ENCODE measurements at places on chromosomes 2 and 18. TPM values are rescaled to one million over a fixed set of nuclear protein-coding genes. Genes with fewer than 3 reads are reported as not detected.

DNA sequence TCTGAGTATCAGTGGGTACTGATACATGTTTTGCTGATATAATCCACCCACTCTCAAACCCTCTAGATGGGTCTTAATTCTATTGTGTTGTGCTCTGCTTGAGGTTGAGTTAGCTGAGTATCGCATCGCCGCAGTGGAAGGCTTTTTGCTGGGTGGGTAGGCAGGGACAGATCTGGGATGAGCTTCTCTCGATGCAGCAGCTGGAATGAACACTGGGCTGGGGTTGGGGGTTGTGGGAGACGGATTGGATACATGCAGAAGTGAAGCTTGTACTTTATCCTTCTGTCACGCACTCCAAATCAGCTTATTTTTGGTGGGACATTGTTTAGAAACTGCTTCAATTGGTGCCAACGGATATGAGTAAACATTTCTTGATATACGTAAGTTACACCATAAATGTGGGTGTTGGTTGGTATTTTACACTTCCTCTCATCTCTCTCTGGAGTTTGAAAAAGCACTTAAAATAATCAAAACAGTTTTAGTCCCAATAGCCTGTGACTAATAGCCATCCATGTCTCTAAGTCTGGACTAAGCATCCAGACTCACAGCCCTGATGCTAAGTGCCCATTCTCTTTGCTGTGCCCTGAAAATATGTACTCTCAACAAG lies 107.1 kb downstream of the POLE4 start:
- DNase-seq = peak; percentile 55

- DNase-seq = peak; percentile 61
These were observed 78.2 kb downstream of the TCF4 start for GRCh38 chr18:55509631-55510324.

DNA sequence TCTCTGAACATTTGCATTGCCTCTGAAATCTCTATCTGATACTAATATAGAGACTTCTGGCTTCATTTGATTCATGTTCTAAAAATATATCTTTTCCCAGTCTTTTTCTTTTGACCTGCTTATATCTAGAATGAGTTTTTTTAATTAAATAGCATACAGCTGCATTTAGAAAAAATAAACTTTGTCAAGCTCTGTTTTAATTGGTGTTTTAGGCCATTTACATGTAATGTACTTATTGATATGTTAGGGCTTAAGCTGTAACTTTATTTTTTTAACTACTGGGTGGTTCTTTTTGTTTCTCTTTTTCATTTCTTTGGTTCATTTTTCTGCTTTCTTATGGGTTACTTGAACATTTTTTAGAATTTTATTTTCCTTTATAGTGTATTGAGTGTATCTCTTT lies 54.9 kb downstream of the CCDC138 start:
- DNase-seq = no peak

DNA sequence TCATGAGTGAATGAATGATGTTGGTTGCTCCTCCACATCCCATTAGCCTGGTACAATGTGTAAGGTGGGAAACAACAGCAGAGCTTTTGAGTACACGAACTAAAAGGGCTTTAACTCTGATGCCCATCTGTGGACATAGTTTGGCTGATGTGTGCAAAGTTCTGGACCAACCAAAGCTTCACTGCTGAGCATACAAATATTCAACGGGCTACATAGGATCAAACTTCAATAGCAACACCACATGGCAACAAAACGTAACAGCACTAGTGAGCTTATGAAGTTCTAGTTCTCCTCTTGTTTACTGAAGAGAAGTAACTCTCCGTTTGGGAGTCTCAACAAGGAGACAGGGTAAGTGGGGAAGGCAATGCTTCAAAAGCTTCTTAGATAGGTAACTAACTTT lies 20.4 kb downstream of the STAM2 start:
- DNase-seq = no peak

DNA sequence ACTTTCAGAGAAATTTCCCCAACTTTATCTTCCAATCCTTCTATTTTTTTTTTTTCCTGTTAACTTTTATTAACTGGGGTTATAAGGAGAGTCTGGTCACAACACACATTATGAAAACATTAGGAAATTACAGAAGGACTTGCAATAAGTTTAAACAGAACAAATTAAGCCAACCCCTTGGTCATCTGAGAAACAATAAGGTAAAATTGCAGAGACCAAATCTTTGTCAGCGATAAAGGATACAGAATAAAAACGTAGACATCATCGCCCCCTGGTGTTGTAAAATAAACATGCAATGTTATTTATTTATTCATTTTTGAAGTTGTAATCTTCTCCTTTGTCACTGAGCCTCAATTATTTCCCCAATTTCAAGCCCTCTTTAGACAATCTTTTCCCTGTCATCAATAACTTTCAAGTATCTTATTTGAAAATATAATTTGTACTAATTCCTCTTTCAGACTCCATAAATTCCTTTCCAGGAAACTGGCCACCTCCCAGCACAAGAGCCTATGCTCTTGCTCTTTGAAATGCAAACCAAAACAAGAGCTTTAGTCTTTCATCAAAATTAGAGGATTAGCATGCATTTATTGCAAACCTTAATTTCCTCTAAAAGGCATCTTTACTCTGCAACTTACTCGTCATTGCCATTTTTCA lies 19.5 kb downstream of the G6PC2 start:
- DNase-seq = peak; percentile 58

GRCh38 chr2:160402501-160402900 lies 91.1 kb downstream of the RBMS1 start:
- DNase-seq = no peak

- DNase-seq = no peak
These were observed 36.9 kb downstream of the AGAP1 start for GRCh38 chr2:235530735-235531134.

DNA sequence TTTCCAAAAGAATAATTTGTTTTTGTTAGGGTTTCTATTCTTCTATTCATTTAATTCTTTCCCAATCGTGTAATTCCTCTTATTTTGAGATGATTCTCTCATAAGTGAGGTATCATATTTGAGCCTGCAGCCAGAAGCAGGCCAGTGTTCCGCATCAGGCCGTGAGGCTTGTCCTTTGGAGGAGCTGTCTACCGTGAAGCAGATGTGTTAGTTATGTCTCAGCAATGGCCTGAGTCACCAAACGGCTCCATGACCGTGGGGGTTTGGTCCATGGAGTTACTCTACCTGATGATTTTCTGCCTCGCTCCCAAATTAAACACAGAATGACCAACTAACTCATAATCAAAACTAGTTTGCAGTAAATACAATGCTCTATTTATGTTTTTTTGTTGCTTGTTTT lies 64.2 kb upstream of the TMEM87B start:
- no peak for DNase-seq

DNA sequence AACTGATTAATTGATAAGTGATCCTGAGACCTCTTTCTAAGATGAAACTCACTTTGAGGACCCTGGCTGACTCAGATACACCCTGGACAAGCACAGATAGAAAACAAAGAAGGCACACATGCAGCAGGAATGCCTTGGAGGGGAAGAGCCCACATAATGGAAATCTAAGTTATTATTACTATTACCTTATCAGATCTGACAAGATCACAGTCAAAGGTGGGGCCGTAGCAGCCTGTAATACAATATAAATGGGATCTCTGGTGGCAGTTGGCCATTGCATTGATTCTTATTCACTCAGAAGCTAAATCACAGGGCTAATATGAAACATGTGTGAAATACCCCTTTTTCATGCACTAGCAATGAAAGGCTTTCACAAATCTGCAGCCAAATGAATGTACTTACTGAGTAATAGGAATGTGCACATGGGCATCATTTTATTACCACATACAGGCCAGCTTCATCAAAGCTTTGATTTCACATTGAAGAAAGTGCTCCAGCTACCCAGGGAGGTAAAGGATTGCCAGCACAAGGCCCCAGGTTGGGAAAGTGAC lies 84.0 kb downstream of the ZBTB7C start:
- DNase-seq = no peak

DNA sequence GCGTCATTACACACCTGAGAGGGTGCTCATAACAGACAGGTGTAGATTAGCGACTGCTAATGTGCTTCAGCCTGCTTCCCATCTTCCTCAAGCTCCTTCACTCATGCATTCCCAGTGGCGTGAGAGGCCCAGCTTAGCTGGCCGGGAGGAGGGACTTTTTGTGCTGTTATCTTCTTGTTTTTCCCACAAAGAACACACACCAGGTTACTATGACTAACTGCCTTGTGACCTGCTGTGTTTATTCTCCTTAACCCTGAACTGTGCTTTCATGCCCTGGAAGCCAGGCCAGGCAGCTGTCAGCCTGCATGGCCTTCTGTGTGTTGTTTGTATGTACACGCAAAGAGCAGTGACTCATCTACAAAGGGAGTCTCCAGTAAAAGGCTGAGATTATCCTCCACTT lies 143.8 kb downstream of the PIEZO2 start:
- DNase-seq = no peak

GRCh38 chr2:101820519-101820918 lies 123.0 kb downstream of the MAP4K4 start:
- no peak for DNase-seq

RSAD2 gene
- 2.2 TPM for total RNA-seq

GKN2 gene
- not detected for total RNA-seq
